ENCODE measurements at places on chromosomes 2 and 18.

GRCh38 chr18:32450874-32451273 is 19.8 kb downstream of the GAREM1 start:
- DNase-seq: no peak

GRCh38 chr2:71759060-71759459 is 305.7 kb downstream of the DYSF start:
- no peak for DNase-seq

GRCh38 chr2:44120428-44120827 is 48.2 kb upstream of the PPM1B start:
- no peak for DNase-seq

- no peak for DNase-seq
Observed at GRCh38 chr2:195037045-195037444, 620.0 kb upstream of the SLC39A10 start.

DNA sequence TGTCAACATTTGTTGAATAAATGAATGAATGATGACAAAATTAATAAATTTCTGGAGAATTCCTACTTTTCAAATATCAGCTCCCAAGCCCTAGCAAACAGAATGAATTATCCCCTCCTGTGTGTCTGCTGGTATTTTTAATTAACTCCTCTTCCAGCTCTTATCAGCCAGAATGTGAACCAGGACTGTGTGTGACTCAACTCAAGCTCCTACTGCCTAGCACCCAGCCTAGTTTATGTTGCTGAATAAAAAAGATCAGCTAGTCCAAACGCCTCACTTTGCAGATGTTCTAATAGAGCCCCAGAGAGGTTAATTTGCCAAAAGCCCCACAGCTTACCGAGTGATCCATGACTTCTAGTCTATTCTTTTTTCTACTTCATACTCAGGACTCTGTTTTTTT is 50.3 kb downstream of the RABL2A start:
- no peak for DNase-seq

GRCh38 chr18:50722311-50722710 is 97.5 kb downstream of the MRO start:
- no peak for DNase-seq

DNA sequence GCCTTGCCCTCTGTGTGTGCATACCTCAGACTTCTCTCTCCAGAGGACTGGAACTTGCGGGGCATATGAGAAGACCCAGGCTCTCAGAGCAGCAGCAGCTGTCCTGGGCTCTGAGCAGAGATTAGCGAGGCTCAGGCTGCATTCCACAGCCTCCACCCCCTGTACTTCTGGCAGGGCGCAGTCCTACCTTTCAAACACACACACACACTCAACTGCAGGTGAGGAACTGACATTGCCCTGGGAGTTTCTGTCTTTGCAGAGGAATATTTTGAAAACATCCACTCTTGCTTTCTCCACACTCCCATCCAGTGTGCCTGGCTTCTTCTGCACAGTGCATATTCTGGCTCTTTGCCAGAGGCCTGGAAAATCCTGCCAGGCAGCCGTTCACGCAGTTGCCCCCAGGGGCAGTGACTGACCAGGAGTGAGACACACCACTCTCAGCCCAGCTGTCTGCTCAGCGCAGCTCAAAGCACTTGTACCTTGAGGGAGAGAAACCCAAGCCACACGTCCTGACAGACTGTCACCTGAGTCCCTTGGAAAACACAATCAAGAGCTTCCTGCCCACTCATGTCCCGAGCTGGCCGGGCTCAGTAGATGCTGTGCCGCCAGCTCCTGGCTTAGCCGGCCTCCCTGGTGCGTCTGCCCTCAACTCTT is 460.8 kb downstream of the RNF144A start:
- peak; percentile 90 for DNase-seq
